GM23338 (cell line): ENCODE measurements at places on chromosomes 16 and 17.
A peak's percentile ranks its signal among the peaks of the same experiment; 100 is the strongest.

DNA sequence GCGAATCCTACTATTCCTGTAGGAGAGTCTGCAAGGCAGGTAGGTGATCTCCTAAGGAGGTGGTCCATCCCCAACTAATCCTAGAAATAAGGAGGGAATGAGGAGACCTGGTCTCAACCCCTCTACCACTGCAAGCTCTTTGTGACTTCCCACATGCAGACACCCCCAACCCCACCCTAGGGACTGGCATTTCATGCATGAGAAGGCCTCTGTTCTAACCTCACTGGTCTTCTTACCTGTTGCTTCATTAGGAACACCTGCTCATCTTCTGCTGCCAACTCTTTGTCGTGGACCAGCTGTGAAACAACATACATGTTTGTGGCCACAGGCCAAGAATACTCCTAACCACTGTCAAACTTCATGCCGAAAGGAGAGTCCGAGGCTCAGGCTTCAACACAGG is 22.6 kb downstream of the DYNC1LI2 start:
- DNase-seq: no peak

DNA sequence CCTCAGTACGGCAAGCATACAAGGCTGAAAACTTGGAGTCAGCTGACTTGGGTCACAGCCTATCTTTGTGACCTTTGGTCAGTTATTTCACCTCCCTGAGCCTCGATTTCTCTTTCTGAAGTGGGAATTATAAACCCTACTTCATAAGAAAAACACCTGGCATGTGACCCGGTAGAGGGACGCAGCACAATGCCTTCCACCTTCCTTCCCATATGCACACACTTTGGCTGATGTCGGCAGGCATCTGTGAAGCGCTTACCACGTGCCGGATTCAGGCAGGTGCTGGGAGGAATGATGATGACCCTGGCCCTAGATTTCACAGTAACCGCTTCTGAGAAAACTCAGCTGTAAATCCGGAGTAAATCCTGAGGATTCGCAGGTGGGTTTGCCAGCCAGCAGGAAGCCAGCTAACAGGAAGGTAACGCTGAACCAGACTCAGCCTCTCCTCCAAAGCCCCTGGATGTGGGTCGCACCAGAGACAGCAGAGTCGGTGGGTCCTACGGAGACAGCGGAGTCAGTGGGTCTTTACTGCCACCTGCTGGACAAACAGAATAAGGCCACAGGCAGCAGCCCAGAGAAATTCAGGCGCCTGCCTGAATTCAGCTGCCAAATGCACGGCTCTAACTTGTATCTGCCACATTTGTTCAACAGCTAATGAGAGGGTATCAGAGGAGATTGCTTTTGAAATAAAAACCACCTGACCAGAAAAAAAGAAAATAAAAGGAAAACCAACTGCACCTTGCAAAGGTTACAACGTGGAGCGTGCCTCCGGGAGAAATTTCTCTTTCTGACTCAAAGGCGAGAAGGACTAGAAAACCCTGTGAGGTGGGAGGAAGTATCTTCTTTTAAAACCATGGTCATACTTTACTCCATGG is 16.6 kb downstream of the COPRS start:
- peak; percentile 93 for DNase-seq

DNA sequence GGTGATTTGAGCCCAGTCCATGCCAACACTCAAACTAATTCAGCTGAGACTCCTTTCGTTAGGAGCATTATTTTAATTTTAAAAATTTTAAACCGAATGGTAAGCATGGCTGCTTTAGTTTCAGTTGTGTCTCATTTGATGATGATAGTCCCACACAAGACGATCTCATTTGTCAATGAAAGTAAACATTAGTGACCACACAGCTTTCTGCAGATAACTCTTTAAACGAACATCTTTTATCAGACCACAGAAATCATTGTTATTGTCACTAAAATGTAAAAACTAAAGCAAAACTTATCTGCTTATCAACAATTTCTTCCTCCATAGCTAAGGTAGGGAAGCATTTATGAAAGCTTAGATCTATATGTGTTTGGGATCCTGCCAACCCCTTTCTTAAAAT is 382.2 kb downstream of the ZFHX3 start:
- DNase-seq: no peak

GRCh38 chr17:48299760-48300159 is 130.3 kb downstream of the SKAP1 start:
- DNase-seq: no peak

DNA sequence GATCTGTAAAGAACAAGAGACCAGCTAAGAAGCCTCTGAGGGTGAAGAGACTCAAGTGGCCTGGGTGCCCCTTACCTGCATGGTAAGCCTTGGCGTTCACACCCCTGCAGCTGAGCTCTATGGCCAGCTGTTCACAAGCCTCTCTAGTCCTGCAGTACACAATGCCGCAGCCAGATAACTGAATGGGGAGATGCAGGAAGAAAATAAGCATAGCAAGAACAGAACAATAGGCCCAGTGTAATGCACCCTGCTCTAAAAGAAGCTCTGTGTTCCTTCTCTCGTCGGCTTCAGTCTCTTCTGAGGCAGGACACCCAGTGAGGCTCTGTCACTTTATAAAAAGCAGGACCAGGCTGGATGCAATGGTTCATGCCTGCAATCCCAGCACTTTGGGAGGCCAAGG is 5.4 kb downstream of the RECQL5 start:
- no peak for DNase-seq

- peak; percentile 79 for DNase-seq
Measured at GRCh38 chr16:1363501-1364041, 11.8 kb downstream of the GNPTG start.

GRCh38 chr17:72618001-72618509 is 474.4 kb downstream of the SLC39A11 start:
- DNase-seq: no peak

GRCh38 chr16:1596516-1596915 is 15.4 kb downstream of the IFT140 start:
- DNase-seq: no peak

DNA sequence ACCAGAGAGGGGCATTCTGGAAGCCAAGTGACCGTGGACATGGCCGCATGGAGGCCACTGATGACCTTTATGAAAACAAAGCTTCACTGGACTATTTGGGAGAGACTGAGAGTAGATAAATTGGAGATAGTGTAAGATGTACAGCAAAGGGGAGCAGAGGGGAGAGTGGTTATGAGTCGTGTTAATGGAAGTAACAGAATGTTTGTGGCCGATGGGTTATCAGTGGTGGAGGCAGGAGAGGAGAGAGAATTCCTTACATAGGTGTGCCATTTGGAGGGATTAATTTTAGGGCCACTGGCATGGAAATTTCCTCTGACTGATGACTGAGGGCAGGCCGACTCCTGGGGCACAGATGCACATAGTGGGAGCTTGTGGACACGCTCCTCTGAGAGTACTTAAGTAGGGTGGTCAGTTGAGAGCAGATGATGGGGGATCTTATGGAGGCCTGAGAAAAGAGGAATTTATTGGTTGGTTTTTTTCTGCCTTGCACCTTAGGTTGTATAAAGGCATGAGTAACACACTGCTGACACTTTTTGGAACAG is 19.2 kb downstream of the PRPSAP2 start:
- DNase-seq: no peak

- no peak for DNase-seq
Measured at GRCh38 chr17:37779554-37779953, 34.7 kb upstream of the HNF1B start.

- no peak for DNase-seq
Measured at GRCh38 chr17:83036666-83037065, 42.7 kb upstream of the METRNL start.

DNA sequence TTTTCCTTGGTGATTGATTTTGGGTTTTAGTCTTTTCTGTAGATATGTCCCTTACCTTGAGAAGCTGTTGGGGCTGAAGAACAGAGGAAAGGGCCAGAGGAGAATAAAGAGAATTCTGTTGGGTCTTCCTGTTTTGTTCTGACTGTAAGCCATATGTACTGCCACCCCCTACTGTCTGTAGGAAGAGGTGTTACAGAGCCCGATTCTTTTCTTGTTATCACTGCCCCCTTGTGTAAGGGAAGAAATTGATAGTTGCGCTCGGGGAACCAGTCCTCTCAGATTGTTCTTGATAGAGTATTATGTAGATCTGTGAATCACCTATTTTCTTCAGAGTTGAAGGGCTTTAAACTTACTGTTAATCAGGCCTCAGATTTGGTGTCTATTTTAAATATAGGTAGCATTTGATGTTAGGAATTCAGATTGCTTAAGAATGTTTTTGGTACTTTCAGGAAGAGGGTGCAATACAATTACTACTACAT is 2.4 kb downstream of the TANC2 start:
- peak; percentile 93 for DNase-seq

- no peak for DNase-seq
Measured at GRCh38 chr17:47969930-47970724, 786 bp upstream of the CDK5RAP3 start.

DNA sequence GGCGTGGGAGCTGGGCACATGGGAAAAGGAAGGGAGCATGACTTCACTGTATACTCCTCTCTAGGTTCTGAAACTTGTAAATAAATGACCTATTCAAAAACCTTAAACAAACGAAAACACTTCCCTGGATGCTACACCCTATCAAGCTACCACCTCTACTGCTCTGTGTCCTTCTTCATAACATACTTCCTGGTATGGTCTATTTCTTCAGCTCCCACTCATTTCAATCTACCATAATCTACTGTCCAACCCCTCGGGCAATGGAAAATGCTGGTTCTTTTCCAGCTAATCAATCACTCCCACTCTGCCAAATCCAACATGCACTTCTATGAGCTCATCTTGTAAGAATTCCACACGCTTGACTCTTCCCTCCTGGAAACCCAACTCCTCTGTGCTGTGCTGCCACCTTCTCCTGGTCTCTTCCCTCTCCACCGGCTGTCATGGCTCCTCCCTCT is 42.4 kb downstream of the AMFR start:
- DNase-seq: no peak

DNA sequence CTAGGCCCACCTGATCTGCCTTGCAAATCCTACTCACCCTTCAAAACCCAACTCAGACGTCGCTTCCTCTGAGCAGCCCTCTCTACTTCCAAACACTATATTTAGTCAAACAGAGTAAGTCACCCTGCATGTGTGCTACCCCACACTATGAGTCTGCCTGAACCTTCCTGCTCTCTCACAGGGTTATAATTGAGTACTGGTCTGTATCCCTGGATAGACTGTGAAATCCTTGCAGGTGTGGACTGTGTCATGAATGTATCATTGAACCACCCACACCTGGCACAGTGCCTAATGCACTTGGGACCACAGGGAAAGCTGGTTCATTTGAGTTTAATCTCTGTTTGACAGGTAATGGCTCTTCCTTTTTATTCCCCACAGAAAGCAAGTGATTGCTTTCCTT is 3.4 kb downstream of the FBXO39 start:
- DNase-seq: no peak

- no peak for DNase-seq
Measured at GRCh38 chr17:16820161-16820877, 130.3 kb downstream of the CCDC144A start.

DNA sequence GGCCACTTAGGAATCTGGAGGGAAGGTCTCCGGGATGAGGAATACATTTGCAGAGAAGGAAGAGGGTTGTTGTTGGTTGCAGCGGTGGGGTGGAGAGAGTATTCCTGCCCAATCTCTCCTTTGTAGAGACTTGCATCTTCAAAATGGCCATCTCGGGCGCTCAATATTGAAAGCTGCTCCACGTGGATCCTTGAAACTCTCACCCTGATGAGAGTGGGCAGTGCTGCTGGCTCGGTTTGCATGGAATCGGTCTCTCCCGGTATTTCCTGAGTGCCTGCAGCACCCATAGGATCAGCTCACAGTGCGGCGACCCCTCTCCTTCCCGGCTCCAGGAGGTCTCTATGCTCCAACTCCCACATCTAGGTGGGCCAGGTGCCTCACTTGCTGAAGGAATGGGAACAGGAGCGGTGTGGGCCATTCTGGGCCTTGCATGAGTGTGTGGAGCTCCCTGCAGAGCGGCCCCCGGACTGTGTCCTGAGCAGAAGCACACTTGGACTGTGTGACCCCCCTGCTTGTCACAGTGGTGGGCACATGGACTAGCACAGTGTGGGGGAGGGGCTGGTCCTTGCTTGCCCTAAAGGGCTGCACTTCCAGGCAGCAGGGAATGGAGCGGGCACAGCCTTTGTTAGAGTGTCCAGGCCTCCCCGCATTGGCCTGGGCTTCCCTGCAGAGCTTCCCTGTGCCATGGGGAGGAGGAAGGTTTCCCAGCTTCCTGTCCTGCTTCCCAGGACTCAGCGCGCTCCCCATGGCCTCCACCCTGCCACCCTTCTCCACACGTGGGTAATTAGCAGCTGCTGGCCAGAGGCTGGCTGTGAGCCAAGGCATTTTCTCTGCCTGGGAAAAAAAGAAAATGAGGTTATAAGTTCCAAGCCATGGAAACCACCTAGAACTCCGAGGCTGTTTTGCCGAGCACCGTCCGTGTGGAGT is 139.3 kb downstream of the IRF8 start:
- no peak for DNase-seq

GRCh38 chr17:75703591-75703990 is 17.7 kb upstream of the ITGB4 start:
- no peak for DNase-seq

GRCh38 chr17:27157297-27157696 is 136.6 kb upstream of the WSB1 start:
- no peak for DNase-seq

GRCh38 chr17:31254654-31255053 is 42.4 kb downstream of the OMG start:
- no peak for DNase-seq

DNA sequence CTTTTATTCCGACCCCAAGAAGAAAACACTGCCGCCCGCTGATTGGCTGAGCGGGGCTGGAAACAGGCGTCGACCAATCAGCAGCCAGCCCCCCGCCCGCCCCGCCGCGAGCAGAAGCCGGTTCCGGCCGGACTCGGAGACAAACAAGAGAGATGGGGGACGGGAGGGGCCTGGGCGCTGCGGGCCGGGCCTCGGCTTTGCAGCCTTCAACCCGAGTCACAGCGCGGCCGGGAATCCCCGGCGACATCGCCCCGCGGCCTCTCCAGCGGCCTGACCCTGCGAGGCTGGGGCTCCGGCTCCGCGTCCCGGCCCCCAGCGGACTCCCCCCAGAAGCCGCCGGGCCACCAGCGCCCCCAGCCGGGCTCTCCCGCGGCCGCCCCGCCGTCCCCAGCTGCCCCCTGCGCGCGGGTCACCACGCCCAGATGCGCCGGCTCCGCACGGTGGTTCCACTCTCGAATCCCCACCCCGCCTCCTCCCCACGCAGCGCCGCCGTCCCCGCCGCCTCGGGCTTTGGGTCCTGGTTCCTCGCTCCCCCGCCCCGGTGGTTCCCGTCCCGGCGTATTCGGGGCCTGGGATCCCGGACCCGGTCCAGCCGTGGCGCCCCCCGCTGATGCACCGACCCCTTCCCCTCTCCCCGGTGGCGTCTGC is 346 bp upstream of the SLC43A2 start:
- peak; percentile 98 for DNase-seq

GRCh38 chr17:81116704-81117103 is 48.6 kb upstream of the PVALEF start:
- DNase-seq: no peak

DNA sequence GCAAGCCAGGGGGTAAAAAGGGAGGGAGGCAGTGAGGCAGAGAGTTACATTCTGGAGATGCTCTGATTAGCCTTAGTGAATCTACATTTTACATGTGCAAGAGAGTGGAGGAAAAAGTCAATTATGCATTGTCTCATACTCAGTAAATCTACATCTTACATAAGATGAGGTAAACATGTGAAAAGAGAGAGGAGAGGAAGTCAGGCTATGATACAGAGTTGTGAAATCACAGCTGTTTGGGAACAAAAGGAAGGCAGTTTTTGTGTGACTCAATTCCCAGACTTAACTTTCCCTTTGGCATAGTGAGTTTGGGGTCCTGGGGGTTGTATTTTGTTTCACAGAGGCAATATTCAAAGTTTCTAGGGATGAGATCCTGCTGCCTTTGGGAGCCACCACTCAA is 67.8 kb downstream of the GP2 start:
- no peak for DNase-seq

GRCh38 chr16:72357910-72358309 is 186.0 kb upstream of the PMFBP1 start:
- no peak for DNase-seq
